Jurkat, Clone E6-1 (cell line): ENCODE measurements at places on chromosomes 6 and 20.

DNA sequence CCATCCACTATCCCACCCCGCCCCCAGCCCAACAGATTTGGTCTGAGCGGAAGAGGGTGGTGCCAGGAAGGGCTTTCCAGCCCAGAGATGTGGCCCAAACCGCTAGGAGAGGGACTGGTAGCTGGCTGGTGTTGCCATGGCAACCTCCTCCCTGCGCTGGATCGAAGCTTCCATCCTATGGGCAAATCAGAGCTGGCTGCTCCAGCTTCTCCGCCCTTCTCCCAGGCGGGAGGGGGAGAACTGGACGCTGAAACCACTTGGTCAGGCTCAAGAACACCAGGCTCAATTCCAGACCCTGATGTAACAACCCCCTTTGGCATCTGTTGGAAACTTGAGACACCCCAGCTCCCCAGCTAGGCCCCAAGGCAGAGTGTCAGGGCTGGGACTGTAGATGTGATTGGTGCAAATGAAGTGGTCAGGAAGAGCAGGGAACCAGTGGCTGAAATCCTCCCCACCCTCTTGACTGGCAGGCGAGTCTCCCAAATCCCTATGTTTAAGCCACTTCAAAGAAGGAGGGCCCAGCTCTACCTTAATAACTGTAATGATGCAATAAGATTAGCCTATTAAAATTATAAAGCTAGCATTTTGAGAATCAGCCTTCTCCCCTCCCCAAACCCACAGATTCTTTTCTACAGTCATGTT is 4.2 kb downstream of the RIMS4 start:
- no peak for DNase-seq

DNA sequence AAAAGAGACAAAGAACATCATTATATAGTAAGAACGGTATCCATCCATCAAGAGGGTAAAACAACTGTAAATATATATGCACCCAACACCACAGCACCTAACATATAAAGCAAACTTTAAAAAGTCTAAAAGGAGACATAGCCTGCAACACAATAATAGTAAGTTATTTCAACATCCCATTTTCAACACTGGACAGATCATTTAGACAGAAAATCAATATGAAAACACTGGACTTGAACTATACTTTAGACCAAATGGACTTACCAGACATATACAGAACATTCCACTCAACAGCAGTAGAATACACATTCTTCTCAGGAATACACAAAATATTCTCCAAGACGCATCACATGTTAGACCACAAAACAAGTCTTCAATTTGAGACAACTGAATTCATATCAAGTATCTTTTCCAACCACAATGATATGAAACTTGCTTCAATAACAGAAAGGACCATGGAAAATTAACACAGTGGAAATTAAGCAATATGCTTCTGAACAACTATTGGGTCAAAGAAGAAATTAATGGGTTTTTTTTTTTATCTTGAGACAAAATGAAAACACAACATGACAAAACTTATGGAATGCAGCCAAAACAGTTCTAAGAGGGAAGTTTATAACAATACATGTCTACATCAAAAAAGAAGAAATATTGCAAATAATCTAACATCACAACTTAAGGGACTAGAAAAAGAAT is 23.9 kb upstream of the ASF1A start:
- DNase-seq = no peak

DNA sequence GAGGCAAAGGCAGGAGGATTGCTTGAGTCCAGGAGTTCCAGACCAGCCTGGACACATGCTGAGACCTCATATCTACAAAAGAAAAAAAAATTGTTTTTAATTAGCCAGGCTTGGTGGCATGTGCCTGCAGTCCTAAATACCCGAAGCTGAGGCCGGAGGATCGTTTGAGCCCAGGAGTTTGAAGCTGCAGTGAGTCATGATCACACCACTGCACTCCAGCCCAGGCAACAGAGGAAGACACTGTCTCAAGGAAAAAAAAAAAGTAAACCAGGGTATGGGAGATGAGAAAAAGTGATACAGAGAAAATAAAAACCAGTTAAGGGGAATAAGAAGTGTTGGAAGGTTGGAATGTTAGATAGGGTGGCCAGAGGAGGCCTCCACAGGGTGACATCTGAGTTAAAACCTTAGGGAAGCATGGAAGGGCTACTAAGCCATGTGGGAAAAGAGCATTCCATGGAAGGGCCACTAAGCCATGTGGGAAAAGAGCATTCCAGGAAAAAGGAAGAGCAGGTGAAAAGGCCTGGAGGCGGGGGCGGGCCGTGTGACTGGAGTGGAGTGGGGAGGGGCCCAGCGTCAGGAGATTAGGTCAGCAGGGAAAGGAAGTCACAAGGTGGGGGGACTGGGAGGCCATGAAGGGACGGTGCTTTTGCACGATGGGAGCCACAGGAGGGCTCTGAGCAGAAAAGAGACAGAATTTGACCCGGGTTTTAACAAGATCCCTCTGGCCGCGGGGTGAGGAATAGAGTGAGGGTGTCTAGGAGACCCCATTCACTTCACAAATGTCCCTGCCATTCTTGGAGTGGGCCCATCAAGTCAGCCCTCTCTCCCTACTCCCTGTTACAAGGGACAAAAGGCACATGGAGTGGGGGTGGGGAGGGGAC is 18.3 kb downstream of the CPNE5 start:
- no peak for DNase-seq

DNA sequence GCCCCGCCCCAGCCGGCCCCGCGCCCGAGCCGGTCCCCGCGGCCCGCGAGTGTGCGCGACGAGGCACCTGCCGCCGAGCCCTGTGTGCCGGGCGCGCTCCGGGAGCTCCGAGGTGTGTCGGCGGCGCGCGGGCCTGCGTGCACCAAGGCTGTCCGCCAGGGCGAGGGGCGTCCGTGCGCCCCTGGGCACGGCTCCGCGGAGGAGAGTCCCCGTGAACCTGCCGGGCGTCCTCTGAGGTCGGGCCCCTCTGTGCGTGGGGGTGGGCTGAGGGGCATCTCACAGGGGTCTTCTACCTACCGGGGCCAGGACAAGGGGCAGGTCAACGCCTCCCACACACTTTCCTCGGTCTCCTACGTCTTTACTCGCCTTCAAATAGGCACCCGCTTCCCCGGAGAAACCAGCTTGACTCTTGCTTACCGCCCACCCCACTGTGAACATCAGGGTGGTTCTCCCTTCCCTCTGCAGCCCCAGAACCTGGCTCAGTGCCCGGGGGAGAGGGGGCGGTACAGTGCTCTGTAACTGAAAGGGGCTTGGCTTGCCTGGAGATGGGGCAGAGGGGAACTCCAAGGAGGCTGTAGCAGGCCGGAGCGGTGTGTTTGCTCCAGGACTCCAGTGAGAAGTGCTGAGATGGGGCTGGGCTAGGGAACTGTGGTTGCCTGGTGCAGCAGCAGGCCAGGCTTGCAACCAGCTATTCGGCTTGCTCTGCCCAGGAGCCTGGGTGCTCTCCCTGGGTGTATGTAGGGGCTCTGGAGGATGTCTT is at the start of gene SAMD10:
Gene SAMD10 (minus strand): TSS at position 86 of the 760 bp plus-strand sequence. CDS start 175 bp downstream, outside the sequence.
- peak; percentile 64 for DNase-seq

DNA sequence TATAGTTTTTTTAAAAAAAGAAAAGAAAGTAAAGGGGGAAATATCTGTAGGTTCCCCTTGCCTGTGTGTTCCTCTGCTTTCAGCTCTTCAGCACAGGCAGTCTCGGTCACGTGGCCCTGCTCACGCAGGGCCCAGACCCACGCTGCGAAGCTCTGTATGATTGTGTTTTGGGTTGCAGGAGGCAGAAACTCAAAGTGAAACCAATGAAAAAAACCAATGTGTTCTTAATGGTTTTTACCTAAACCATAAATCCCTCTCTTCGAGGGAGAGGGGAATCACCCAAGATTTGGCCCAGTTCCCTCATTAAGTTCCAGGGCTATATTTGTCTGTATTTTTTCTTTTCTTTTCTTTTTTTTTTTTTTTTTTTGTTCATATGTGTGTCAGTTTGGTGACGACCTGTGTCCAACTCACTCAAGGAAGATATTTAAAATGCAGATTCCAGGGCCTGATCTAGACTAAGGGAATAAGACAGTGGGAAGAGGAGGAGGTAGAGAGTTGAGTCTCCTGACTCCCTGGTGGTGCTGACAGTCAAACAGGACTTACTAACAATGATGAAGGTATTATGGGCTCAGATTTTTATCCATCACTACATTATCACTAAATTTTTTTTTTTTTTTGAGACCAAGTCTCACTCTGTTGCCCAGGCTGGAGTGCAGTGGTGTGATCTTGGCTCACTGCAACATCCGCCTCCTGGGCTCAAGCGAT is 33.8 kb upstream of the RREB1 start:
- DNase-seq = no peak

DNA sequence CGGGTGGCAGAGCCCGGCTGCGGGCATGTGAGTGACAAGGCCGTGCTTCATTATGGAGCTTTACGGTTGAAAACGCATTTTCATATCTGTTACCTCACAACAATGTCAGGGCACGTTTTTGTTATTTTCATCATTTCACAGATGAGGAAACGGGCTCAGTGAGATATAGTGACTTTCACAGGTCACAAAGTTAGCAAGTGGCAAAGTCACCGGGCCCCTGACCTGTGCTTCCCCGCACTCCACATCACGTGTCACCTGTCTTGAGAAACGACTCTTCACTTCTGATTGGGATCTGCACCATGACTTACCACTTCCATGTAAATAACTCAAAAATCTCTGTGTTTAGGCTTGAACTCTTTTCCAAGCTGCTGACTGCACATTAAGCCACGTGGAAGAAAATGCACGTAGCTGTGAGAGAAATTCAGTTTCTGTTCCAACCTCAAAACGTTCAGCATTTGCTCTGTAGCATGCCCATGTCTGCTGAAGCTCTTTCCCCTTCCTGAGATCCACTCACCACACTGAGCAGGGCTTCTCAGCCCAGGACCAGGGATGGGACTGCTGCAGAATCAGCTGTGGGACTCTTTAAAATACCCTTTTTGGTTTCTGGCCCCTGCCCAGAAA is 107.2 kb downstream of the ARMC2 start:
- DNase-seq = no peak

- no peak for DNase-seq
Measured at GRCh38 chr20:10300582-10301446, 82.2 kb downstream of the SNAP25 start.
